Epithelial cell of proximal tubule (primary cell): ENCODE measurements at places on chromosomes 16 and 17. TPM values are rescaled to one million over a fixed set of nuclear protein-coding genes. Genes with fewer than 3 reads are reported as not detected.

ALOX12 gene
- total RNA-seq, result 0.98 and 1.0 TPM in 2 replicates

- no peak for DNase-seq
Observed at GRCh38 chr16:88883117-88883895, 16.8 kb upstream of the PABPN1L start.

- peak; percentile 87 for DNase-seq
Observed at GRCh38 chr17:75876938-75877751, 1.2 kb downstream of the TRIM47 start.

C1QL1 gene
- 0.22 TPM in 1 of 2 replicates, not detected in the other for total RNA-seq

- no peak for DNase-seq
Observed at GRCh38 chr16:21145738-21146137, 4.9 kb downstream of the DNAH3 start.

DNA sequence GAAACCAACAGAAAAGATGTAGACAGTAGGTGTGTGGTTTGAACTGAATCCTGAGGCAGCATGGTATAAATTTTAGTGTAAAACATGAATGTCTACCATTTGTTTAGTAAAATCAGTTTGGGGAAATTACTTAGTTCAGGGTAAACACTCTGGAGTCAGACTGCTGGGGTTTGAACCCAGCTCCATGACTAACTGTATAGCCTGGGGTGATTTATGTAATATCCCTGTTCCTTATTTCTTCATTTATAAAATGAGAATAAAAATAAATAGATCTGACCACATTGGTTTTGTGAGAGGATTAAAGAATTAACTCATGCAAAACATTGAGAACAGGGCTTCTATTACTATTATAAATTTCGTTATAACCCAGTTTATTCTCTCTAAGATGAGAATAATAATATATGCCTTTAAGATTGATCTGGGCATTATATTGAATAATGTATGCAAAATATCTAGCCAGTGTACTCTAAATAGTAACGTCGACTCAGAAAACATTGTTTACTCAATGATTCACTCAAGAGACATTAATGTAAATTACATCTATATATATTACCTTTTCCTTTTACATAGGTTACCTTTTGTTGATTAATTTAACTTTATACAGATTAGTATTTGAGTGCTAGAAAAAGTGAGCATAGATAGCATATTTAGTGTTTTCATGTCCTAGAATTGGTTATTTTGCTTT, 120.6 kb upstream of the KCNJ16 start:
- no peak for DNase-seq

GRCh38 chr17:78113804-78114785, 14.5 kb downstream of the TMC6 start:
- DNase-seq, result no peak

DNA sequence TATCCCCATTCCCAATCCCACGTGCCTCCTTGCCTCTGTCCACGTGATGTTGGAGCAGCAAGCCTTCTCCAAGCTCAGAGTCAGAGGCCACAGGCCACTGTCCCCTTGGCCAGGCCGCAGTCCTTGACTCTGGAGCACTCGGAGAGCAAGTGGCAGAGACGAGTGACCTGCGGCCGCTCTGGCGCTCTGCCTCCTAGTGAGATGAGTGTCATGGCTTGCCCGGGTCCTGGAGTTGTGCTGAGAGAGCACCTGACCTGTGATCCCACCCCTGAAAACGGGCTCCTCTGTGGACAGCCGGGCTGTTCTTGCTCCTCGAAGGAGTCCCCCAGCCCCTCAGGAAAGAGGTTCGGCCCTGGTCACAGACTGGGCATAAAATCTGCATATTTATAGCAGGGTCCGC, 10.0 kb upstream of the FASN start:
- DNase-seq, result no peak

GLYR1 gene
- total RNA-seq, result 33.1 and 50.3 TPM in 2 replicates
